Stimulated activated memory B cell treated with anti-CD40 and anti-IgM and Interleukin-4, amounts not matched to agents 10 μg/mL and 1 μg/mL and 100 μg/mL, for 72 hours (primary cell): ENCODE measurements at places on chromosomes 2 and 18.

- ATAC-seq: no peak
Observed at GRCh38 chr2:152354909-152355308, 19.9 kb downstream of the FMNL2 start.

DNA sequence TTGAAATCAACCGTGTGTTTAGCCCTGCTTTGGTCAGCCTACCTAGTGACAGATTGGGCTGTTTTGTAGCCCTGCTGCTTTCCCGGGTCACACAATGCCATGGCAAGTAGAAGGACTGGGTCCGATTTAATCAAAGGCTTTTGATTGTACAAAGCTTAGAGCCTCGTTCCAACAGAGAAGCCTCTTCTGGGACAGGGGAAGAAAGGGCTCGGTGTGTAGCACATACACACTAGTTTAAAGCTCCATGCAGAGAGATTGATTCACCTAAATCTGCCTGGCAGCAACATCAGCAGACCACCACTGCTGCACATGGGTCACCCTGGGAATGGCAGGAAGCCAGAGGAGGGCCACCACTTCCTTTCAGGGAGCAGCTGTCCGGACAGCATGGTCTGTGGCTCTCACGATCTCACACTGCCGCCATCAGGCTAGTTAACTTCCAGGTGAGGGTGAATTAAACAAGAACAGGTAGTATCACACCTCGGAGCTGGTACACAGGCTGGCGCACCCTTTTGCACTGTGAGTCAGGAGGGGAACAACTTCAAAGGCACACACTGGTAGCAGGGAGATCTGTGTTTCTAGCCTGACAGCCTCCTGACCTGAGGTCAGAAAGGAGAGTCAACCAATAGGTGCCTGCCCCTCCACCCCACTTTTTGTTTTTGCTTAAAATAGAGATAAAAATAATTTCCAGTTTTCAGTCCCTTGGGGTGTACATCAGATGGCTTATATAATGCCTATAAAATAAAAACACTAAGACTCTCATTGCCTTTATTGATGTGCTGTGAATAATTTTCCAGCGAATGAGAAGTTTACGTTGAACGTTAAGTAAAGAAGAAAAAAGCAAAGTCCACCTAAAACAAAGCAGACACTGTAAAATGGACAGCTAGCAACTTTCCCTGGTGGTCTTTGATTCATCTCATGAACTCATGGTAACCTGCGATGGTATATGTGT, 108.5 kb downstream of the CDCA7 start:
- no peak for ATAC-seq

- ATAC-seq: peak; percentile 45
Observed at GRCh38 chr2:10960606-10961489, 49.1 kb downstream of the KCNF1 start.

DNA sequence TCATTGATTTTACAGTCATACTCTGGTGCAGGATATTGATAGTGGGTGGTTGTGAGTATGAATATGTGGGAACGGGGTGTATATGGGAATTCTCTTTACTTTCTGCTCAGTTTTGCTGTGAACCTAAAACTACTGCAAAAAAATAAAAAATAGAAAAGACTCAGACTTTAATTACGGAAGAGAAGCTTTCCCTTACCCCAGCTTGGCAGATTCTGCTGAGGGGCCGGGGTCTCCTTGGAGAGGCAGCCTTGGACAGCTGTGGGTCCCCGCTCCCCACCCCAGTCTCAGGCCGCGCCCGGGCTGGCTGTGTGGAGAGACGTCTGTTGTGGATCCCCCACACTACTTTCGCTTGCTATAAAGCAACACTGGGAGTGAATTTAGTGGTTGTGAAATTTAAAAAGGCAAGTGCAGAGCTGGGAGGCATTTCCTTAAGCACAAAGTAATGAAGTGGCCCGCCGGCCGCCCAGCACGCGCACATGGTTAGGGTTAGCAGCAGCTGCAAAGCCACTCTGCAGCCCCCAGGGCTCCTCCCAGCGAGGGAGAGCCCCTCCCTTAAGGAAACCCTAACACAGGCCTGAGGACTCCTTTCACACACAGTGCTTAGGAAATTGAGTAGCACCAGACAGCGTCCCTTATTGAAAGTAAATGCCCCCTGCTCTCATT, 102.4 kb downstream of the DDX1 start:
- ATAC-seq: no peak

DNA sequence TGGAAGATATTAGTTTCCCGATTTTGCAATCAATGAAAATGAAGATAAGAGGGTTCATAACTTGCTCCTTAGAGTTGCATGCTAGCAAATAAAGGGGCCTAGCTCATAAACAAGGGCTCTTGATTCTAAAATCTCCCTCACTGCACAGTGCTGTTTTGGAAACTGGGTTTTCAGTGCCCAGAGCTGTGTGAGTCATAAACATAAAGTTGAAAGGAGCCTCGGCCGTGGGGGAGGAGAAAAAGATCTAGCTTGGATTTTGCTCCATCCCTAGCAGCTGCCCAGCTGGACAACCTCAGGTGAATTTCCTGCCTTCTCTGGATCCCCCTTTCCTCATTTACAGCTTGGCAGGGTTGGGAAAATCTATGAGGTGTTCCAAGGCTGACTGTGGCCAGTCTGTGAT, 42.5 kb downstream of the LYPD1 start:
- no peak for ATAC-seq

DNA sequence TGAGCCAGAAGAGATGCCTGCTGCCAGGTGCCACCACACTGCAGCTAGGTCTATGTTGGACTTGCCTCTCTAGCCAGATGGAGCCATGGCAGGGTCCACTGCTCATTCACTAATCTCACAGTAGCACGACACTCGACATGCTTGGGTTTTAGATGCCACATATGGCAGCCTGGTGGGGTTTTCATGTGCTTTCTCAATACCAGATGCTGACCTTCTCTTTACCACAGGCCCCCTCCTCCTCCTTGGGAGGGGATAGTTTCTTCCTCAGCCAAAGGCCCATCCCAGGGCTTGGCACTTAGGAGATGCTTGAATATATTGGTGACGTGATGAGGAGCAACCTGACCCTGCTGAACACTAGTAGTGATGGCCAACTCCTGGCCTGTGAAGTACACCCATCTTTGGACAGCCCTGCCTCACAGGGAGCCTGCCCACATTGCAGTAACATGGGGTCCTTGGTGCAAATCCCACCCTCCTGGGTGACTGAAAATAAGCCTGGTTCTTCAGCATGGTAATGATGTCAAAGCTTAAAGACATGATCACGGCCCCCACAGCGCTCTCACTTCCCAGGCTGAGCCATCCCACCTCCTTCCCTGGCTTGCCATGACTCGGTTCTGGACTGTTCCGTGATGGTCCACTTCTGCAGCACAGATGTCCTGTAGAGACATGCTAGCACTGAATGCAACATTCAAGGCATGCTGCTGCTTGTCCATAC, 227.5 kb downstream of the SH3RF3 start:
- ATAC-seq: no peak

- no peak for ATAC-seq
Observed at GRCh38 chr2:64487256-64488049, 33.5 kb downstream of the LGALSL start.

- no peak for ATAC-seq
Observed at GRCh38 chr18:6039055-6039454, 143.7 kb upstream of the TMEM200C start.

- ATAC-seq: peak; percentile 47
Observed at GRCh38 chr2:174493549-174494331, 6.9 kb upstream of the GPR155 start.

GRCh38 chr2:126857502-126857901, 41.2 kb upstream of the TEX51 start:
- ATAC-seq: no peak

GRCh38 chr2:100898035-100898665, 78.2 kb downstream of the NPAS2 start:
- ATAC-seq: no peak

DNA sequence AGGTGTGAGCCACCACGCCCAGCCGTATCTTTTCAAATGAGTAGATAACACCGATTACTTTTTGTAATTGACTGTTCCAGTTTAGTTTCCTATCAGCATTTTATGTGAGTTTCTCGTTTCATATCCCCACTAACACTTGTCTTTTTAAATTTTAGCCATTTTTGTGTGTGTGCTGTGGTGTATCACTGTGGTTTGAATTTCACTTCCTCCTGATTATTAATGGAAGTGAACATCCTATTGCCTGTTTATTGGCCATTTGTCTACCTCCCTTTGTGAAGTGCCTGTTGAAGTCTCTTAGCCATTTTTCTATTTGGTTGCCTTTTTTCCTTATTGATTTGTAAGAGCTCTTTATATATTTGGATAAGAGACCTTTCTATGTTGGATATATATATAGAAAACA, 91.7 kb upstream of the STON1 start:
- ATAC-seq: no peak

DNA sequence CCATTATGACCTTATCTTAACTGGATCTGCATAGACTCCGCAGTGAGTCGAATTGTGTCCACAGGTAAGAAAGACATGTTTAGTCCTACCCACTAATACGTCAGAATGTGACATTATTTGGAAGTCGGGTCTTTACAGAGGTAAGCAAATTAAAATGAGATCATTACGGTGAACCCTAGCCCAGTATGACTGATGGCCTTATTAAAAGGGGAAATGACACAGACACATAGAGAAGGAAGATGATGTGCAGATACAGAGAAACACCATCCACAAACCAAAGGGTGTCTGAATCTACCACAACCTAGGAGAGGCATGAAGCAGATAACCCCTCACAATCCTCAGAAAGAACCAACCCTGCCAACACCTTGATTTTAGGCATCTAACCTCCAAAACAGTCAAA, 135.6 kb downstream of the GALNT1 start:
- no peak for ATAC-seq

DNA sequence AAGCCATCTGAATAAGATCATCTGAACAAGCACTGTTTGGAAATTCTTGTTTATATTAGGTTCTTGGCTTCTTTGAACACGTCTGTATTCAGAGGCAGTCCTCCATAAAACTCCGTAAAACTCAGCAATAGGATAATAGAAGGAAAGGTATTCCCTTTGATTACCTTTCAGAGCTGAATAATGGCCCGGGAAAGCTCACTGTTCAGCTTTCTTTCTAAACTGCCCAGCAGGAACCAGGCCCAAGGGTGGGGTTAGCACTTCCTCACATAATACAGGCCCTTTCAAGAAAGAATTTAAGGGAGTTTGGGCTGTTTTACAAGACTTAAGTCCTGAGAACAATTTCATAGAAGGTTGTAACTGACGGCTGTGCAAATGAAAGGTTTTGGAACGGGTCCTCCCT, 72.2 kb upstream of the PHLPP1 start:
- no peak for ATAC-seq
